ENCODE measurements at places on chromosomes 6 and 20.

DNA sequence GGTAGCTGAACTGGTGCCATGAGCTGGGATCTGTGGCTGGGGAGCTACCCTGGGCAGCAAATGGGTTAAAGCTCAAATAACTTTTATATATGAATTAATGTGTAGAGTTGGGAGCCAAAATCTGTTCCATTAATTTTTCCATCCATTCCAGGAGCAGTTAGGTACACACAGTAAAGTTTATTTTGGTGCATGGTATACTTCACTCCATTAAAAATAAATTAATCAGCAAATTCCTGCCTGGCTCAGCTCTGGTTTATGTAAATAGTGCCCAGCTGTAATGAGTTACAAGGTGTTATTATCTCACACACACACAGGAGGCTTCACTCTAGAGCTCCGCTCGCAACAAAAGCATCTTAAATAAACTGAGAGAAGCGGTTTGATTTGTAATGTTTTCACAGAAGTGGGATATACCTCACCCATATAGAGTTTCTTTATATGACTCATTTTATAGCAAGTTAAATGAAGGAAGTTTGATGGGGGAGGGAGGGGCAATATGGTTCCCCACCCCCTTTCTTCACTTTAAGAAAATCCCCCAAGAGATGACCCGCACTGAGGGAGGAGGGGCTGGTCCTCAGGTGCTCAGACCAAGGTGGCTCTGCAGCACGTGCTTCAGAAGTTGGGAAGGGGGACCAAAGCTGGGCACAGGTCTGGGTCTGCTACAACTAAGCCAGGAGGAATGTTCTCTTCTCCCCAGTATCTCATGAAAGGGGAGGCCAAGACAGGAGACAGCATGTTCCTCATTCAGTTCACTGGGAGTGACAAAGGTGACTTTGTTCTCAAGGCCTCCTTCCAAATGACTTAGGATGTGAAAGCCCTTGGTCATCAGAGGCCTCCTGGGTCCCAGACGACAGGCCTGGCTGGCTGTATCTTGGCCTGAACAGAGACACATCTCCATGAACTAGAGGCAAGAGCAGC is 10.5 kb upstream of the FAM83C start:
- no peaks in the 10 kb centered on the region for H3K36me3 ChIP-seq
- peaks cover 27% of the 10 kb centered on the region for H3K4me1 ChIP-seq
- H3K4me3 ChIP-seq = no peak overlapping the region
- no peak overlapping the region for H3K27ac ChIP-seq

DNA sequence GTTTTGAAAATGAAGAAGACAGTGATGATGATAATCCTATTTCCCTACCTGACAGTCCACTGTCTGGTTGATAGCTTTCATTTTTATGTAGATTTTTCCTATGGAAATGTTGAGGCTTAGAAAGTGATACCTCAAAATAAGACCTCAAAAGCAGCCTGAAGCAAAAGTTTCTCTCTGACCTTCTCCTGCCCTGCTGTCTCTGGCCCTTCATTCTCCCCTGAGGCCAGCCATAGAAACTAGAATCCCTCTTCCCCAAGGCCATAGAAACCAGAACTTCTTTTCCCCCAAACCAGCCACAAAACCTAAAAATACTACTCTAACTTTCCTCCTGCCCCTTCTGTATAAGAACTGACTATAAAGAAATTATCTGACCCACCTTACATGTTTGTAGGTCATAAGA is 52.6 kb upstream of the GCM1 start:
- H3K36me3 ChIP-seq = no peaks in the 10 kb centered on the region
- H3K4me1 ChIP-seq = no peaks in the 10 kb centered on the region
- H3K27me3 ChIP-seq = no peaks in the 10 kb centered on the region
- H3K4me3 ChIP-seq = no peak overlapping the region
- H3K27ac ChIP-seq = no peak overlapping the region
- no peak for DNase-seq

DNA sequence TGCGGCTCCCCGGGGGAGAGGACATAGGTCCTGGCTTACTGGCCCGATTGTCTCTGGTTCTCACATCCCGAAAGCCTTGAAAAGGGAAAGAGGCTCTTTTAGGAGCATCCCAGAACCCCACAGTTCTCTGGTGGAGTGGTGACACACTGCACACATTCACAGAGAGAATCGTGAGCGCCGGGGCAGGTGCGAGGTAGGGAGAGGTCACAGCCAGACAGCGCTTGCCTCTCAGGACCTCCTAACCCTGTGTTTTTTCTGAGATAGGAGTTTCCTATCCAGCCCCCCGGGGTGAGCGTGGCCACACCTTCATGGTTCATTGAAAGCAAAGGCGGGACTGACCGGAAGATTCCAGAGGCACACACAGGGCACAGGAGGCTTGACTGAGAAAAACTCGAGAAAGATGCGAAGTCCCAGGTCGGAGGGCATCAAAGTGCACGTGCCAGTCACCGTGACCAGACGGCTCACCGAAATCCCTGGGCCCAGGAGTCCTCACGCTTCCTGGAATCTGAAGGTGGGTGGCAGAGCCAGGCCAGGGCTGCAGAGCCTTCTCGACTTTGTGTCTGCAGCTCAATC is 46.5 kb upstream of the FRMD1 start:
- H3K27me3 ChIP-seq = no peaks in the 10 kb centered on the region
- no peak overlapping the region for H3K27ac ChIP-seq
- no peak overlapping the region for H3K4me3 ChIP-seq
- H3K4me1 ChIP-seq = no peaks in the 10 kb centered on the region
- H3K36me3 ChIP-seq = no peaks in the 10 kb centered on the region

GRCh38 chr20:56259948-56260347 is 11.4 kb downstream of the MC3R start:
- H3K27ac ChIP-seq = no peak overlapping the region
- no peaks in the 10 kb centered on the region for H3K4me1 ChIP-seq
- H3K4me3 ChIP-seq = no peak overlapping the region

DNA sequence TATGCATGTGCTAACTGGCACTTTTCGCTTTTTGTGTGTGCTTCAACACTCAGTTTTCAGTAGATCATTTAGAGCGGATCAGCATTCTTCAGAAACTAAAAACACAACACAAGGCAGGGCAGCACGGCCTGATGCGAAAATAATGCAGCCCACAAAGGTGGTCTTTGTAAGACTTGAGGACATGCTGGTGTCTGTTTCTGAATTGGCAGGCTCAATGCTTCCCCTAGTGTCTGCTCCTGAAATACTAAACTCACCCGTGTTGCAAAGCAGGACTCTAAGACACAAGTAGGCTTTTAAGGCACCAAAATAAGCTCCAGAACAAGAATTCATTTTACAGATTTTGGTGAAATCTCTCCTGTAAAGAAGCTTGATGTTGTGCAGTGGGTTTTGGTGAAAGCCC is 676.5 kb downstream of the TENT5A start:
- no peaks in the 10 kb centered on the region for H3K4me1 ChIP-seq
- no peak for DNase-seq

- peak overlapping the region; percentile 62 for H3K27ac ChIP-seq
- H3K4me3 ChIP-seq = no peak overlapping the region
- DNase-seq = no peak
- H3K27me3 ChIP-seq = no peaks in the 10 kb centered on the region
- H3K4me1 ChIP-seq = no peaks in the 10 kb centered on the region
- no peaks in the 10 kb centered on the region for H3K36me3 ChIP-seq
Observed at GRCh38 chr6:100229512-100229911, 235.2 kb downstream of the SIM1 start.

All from trophoblast cell (in vitro differentiated cells and primary cell).